ENCODE measurements at places on chromosomes 5 and 9.

GRCh38 chr5:142307146-142307890 lies 17.5 kb downstream of the SPRY4 start:
- no peak for DNase-seq

DNA sequence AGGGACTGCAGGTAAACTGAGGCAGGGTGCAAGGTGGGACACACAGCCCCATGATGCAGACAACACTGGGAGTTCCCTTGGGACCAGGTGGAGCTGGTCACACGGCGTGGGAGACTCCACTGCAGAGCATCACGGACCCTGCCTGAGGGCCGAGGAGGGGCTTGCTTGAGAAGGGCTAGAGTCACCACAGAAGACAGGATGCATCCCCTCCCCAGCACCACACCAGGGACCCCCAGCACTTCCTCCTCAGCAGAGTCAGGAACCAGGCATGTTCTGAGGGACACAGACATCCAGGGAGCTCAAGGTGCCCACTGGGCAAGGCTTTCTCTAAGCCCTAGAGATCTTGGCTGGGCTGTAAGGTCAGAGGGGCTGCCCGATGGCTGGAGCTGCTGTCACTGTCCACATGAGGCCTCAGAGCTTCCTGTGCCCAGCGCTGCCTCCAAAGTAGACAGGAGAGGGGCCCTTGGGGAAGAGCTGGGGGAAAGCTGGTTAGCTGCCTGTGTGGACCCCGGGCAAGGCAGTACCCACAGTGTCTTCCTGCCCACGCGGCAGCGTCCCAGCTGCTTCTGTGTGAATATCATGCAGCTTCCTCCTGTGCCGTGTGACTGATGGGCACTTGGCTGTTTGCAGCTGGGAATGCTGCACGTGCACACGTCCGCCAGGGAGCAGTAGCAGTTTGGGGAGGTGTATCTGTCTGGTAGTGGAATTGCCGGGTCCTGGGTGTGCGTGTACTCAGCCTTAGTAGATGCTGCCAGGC lies 176.6 kb downstream of the CACNA1B start:
- DNase-seq = no peak

GRCh38 chr5:18119156-18119785 lies 485.0 kb downstream of the TAF11L14 start:
- no peak for DNase-seq

- no peak for DNase-seq
Measured at GRCh38 chr5:16994565-16994964, 58.5 kb upstream of the MYO10 start.

- no peak for DNase-seq
Measured at GRCh38 chr5:141250576-141250975, 5.4 kb downstream of the PCDHB15 start.

DNA sequence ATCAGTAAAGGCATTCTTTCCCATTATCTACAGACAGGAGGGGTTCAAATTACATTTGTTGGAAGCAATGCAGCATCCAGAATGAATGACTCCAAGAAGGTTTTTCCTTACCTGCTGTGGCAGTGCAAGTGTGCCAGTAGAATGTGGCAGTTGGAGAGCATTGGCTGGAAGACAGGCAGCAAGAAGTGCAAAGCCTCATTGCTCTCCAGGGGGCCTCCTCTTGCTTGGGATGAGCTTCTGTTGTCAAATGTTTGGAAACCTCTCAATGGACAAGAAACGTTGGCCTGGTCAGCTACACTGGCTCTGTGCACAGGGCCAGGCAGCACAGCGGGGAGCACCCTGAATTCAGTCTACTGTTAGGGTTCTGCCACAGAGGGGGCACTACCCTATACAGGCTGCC lies 226.6 kb downstream of the ADCY2 start:
- no peak for DNase-seq

DNA sequence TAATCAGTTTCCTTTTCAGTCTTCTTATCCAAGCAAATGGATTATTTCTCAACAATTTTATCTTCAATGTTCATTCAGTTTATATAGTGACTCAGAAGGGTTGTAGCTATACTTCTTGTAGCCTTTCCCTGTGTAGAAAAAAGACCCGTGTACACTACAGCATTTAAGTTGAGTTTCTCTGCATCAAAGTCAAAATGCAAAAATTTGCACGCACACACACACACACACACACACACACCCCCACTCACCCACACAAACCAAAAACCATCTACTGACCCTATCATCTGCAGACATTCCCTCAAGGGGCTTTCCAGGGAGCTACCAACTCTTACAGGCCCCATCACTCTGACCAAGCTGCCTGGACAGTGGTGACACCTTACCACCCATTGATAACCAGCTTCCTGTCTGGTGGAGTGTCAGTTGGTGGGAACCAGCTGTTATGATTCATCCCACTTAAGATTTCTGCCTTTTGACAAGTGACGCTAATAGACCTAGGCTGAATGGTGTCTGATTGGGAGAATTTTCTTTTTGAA lies 12.2 kb upstream of the ELL2 start:
- peak; percentile 23 for DNase-seq

- DNase-seq = no peak
Measured at GRCh38 chr9:79570448-79571308, 1.1 kb upstream of the TLE4 start.

DNA sequence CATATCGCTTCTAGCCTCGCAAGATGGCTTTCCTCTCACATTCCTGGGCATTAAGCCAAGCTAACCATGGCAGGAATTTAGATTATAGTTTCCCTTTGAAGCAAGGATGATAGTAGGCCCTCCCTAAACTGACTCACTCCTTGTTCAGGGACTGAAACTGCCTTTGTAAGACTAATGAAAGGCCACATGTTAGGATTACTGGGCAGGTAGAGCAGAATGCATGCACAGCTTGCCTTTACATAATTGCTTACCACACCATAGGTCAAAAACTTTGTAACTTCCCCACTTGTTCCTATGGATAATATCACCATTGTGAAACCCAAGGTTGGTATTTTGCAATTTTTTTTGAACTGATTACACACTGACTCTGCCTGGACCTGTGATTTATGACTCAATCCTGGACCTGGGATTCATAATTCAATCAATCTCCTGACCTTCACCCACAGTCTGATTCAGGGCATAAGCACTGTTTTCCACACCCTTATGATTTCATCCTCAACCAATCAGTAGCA lies 41.0 kb upstream of the PRDM9 start:
- DNase-seq = no peak

GRCh38 chr5:114581136-114581535 lies 219.3 kb downstream of the KCNN2 start:
- DNase-seq = no peak

- DNase-seq = no peak
Measured at GRCh38 chr9:137281345-137282116, 4.0 kb downstream of the TOR4A start.

DNA sequence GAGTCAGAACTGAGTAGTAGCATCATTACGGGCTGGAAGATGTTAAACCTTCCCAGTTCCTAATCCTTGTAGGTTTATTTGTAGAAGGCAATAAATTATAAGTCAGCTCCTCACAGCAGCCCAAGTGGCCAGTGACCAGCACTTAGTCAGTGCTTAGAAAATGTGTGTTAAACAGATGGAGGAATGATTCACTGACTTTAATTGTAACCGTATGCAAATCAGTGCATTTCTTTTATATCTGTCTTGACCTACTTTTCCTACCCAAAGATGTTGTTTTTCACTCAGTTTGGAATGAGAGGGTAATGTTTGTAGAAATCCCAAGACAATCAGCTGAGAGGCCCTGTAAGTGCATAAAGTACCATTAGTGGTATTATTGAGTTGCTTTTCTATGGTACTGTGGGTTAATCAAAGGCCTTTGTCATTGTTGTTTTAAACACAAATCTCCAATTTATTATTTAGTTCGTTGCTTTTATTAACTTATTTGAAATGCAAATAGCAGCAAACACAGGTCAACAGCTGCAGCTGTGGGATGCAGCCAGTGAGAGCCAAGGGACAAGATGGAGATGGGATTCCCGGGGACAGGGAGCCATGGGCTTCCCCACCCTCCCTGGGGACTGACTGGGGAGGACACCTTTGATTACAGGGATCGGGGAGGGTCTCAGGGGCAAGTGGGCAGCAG lies 49.8 kb downstream of the MAP1B start:
- DNase-seq = no peak

- no peak for DNase-seq
Measured at GRCh38 chr5:155532621-155533311, 519.2 kb downstream of the KIF4B start.

- DNase-seq = no peak
Measured at GRCh38 chr9:117403403-117403811, 11.4 kb downstream of the ASTN2 start.

DNA sequence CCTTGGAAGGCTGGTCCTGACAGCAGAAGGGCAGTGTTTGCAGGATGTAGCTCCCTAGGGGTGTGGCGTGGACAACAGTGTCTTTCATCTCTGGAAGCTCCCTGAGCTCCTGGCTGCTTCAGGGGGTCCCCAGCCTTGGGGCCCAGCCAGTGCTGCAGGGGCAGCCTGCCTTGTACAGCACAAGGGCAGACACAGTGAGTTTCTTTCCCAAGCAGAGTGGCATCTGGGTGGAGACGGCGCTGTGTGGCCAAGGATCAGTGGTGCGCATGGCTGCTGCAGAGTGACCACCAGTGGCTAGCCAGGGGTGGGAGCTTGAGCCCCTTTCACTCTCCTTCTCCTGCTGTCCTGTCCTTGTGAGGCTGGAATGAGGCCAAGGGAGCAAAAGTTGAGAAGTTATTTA lies 7.6 kb upstream of the IRX4 start:
- DNase-seq = no peak

DNA sequence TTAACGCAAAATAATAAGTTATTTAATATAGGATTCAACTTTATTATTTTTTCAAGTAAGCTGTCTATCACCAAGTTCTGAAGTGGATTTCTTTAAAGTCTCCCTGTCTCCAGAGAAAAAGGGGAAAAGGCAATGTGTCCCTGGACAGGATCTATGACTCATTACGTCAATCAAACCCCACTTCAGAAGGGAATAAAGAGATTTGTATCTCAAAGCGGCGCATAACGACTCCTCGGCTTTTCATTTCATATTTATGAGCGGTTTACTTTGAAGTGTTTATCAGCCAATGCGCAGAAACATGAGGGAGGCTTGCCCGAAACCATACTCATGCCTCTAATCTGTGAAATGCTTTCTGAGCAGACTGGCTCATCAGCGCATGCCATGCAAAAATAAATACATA lies 938.6 kb upstream of the WWC1 start:
- no peak for DNase-seq

DNA sequence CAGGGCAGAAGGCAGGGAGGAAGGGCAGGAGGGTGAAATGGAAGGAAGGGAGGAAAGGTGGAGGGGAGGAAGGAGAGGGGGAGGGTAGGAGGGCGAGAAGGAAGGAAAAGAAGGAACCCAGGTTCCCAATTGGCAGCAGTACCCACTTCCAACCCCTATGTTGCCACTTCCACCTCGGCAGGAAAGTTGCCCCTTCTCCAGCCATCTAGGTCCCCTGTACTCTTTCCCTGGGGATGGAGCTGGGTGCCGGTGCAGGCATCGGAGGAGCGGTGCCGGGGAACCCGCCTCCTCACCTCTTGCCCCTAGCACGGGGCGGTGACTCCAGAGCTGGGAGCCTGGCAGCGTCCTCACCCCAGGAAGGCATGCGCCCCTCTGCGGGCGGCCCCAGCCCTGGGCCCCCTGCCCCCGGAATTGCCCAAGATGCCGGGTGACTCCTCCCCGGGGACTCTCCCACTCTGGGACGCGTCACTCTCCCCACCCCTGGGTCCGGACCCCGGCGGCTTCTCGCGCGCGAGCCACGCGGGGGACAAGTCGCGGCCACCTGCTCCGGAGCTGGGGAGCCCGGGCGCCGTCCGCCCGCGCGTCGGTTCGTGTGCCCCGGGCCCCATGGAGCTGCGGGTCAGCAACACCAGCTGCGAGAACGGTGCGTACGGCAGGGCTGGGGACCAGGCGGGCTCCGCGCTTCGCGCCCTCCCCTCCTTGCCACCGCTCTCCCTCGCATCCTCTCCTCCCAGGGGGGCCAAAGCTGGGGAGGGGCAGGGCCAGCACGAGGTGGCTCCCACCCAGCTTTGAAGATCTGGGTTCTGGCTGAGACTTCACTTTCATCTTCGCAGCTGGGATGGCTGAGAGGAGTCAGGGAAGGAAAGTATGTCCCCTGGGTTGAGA lies at the start of gene NIPAL4:
NIPAL4 (plus strand) TSS at position 499 of the 885 bp plus-strand sequence; CDS start at position 607, 108 bp downstream.
- DNase-seq = peak; percentile 23

GRCh38 chr9:130426883-130427282 lies 17.9 kb upstream of the ASS1 start:
- DNase-seq = no peak

GRCh38 chr9:23537192-23538066 lies 288.6 kb downstream of the ELAVL2 start:
- DNase-seq = no peak
